ENCODE measurements at places on chromosomes 5 and 9. TPM values are rescaled to one million over a fixed set of nuclear protein-coding genes. Genes with fewer than 3 reads are reported as not detected.

The PCDHA1 gene
- total RNA-seq, result not detected

The GPR151 gene
- total RNA-seq, result not detected

The CFAP77 gene
- not detected for total RNA-seq

The TMEM174 gene
- not detected for total RNA-seq

The SELENOP gene
- total RNA-seq, result not detected

The DRD1 gene
- 0.15 TPM for total RNA-seq

The GLRA1 gene
- not detected for total RNA-seq

The NIM1K gene
- 0.73 TPM for total RNA-seq

The NMUR2 gene
- not detected for total RNA-seq

The TNFSF8 gene
- total RNA-seq, result not detected

The RNF183 gene
- not detected for total RNA-seq

The BAAT gene
- under 0.01 TPM for total RNA-seq

The CCDC192 gene
- not detected for total RNA-seq

The SPINK5 gene
- total RNA-seq, result not detected

The CER1 gene
- total RNA-seq, result not detected

The PIP5KL1 gene
- total RNA-seq, result 0.33 TPM

The TTC23L gene
- total RNA-seq, result 2.2 TPM

The TBCA gene
- total RNA-seq, result 86.7 TPM

The MAML1 gene
- 12.3 TPM for total RNA-seq

The RXRA gene
- total RNA-seq, result 13.1 TPM

The SPINK6 gene
- not detected for total RNA-seq

The NAIP gene
- total RNA-seq, result 2.4 TPM

The CBY3 gene
- total RNA-seq, result not detected

The NUDT12 gene
- 19.9 TPM for total RNA-seq

The ANXA1 gene
- 435 TPM for total RNA-seq

The CIZ1 gene
- total RNA-seq, result 28.2 TPM

The TLX3 gene
- total RNA-seq, result not detected

The C9 gene
- total RNA-seq, result 0.93 TPM

The WHRN gene
- total RNA-seq, result 15.8 TPM

The PIP5K1B gene
- total RNA-seq, result not detected

The SPATA9 gene
- total RNA-seq, result 0.36 TPM

The LTC4S gene
- total RNA-seq, result not detected

The CDH9 gene
- total RNA-seq, result not detected

Measured in melanocyte of skin (primary cell).